ENCODE measurements at places on chromosomes 5 and 9. TPM values are rescaled to one million over a fixed set of nuclear protein-coding genes. Genes with fewer than 3 reads are reported as not detected.

GRCh38 chr5:149474198-149474597, 77.0 kb downstream of the CSNK1A1 start:
- H3K4me3 ChIP-seq: no peak overlapping the region
- no peaks in the 10 kb centered on the region for H3K36me3 ChIP-seq
- no peak overlapping the region for H3K27ac ChIP-seq
- DNase-seq: no peak
- no peaks in the 10 kb centered on the region for H3K4me1 ChIP-seq
- H3K27me3 ChIP-seq: no peaks in the 10 kb centered on the region

GRCh38 chr5:131679911-131680310, 44.9 kb upstream of the RAPGEF6 start:
- H3K27me3 ChIP-seq: no peaks in the 10 kb centered on the region
- peaks cover 4% of the 10 kb centered on the region for H3K4me1 ChIP-seq
- H3K36me3 ChIP-seq: peaks cover 42% of the 10 kb centered on the region

DNA sequence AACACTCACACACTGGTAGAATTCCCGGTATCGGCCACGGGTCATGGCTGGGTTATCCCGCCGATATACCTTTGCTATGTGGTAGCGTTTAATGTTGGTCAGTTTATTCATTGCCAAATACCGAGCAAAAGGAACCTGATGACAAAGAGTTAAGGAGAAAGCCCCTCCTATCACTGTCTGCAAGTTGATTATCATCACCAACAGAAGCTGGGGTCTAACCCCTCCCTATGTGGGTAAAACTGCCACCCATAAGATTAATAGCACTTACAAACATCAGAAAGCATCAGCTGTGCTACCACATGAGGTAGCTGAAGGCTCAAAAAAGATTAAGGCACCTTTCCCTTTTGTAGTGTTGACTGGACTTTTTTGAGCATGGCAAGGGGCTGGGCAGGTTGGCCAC, 5.6 kb upstream of the DND1 start:
- H3K27ac ChIP-seq: no peak overlapping the region
- peaks cover 16% of the 10 kb centered on the region for H3K36me3 ChIP-seq
- no peak for DNase-seq
- no peaks in the 10 kb centered on the region for H3K27me3 ChIP-seq
- H3K4me1 ChIP-seq: peaks cover 16% of the 10 kb centered on the region

DNA sequence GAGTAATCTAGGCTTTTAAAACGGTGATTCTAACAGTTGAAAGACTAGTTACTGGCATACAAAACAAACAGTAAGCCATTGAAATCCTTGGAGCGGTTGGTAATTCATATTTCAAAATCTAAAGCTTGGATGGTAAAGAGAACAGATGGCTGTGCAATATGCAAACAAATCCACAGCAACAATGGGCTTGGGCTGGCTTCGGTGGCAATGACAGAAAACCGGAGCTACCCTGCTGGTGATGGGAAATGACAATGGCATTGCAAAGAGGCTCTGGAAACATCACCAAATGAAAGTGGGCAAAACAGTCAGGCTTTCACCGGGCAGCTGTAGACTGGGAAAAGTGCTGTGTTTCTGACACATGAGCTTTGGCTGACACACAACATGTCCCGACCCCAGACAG, 42.2 kb downstream of the MED27 start:
- DNase-seq: no peak
- peaks cover 2% of the 10 kb centered on the region for H3K36me3 ChIP-seq
- no peak overlapping the region for H3K27ac ChIP-seq
- H3K4me3 ChIP-seq: no peak overlapping the region
- no peaks in the 10 kb centered on the region for H3K27me3 ChIP-seq

DNA sequence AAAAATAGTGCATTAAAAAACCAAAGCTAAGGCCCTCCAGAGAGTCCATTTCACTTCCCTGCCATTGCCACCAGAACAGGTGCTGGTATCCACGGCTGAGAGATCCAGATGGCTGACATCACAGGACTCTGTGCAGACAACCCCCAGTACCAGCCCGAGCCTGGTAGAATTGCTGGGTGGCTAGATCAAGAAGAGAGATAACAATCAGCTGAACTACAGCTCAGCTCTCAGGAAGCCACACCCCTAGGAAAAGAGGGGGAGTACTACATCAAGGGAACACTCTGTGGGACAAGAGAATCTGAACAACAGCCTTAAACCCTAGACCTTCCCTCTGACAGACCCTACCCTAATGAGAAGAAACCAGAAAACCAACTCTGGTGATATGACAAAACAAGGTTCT, 73.8 kb upstream of the SLIT3 start:
- no peak for DNase-seq
- no peak overlapping the region for H3K4me3 ChIP-seq
- H3K4me1 ChIP-seq: no peaks in the 10 kb centered on the region
- H3K27me3 ChIP-seq: no peaks in the 10 kb centered on the region
- no peaks in the 10 kb centered on the region for H3K36me3 ChIP-seq

DNA sequence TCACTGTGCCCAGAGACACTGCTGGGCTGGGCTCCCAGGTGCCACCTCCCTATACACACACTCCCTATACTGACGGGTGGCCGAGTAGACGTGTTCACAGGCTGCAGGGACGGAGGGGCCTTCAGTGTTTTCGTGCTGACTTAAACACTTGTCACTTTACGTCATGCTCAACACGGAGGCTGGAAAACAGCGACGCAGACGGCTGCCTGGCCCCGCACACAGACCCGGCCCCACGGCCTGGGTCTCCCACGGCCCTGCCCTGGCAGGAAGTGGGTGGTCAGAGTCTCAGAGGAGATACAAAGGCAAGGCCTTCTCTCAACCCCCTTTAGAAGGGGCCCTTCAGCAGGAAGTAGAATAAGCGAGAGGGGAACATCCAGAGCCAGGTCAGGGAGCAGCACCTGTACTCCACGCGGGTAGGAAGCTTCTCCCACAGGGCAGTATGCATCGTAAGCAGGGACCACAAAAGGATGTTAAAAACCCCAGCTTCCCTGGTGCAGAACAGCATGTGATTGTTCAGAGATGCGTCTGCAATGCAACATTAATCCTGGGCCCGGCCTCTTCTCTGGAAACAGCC, 11.9 kb upstream of the TBC1D9B start:
- peaks cover 11% of the 10 kb centered on the region for H3K27me3 ChIP-seq
- H3K27ac ChIP-seq: no peak overlapping the region
- no peaks in the 10 kb centered on the region for H3K36me3 ChIP-seq
- peaks cover 16% of the 10 kb centered on the region for H3K4me1 ChIP-seq

GRCh38 chr9:131308906-131309529, 19.5 kb downstream of the PLPP7 start:
- no peak for DNase-seq
- no peaks in the 10 kb centered on the region for H3K36me3 ChIP-seq
- no peak overlapping the region for H3K4me3 ChIP-seq
- H3K4me1 ChIP-seq: peaks cover 11% of the 10 kb centered on the region
- H3K27me3 ChIP-seq: peaks cover 4% of the 10 kb centered on the region

GRCh38 chr5:150301170-150301505, 1.6 kb downstream of the ARSI start:
- H3K4me3 ChIP-seq: no peak overlapping the region
- H3K27me3 ChIP-seq: peaks cover 46% of the 10 kb centered on the region
- H3K27ac ChIP-seq: no peak overlapping the region

GRCh38 chr9:33293782-33294181, 3.5 kb downstream of the NFX1 start:
- no peaks in the 10 kb centered on the region for H3K27me3 ChIP-seq
- H3K27ac ChIP-seq: no peak overlapping the region

DNA sequence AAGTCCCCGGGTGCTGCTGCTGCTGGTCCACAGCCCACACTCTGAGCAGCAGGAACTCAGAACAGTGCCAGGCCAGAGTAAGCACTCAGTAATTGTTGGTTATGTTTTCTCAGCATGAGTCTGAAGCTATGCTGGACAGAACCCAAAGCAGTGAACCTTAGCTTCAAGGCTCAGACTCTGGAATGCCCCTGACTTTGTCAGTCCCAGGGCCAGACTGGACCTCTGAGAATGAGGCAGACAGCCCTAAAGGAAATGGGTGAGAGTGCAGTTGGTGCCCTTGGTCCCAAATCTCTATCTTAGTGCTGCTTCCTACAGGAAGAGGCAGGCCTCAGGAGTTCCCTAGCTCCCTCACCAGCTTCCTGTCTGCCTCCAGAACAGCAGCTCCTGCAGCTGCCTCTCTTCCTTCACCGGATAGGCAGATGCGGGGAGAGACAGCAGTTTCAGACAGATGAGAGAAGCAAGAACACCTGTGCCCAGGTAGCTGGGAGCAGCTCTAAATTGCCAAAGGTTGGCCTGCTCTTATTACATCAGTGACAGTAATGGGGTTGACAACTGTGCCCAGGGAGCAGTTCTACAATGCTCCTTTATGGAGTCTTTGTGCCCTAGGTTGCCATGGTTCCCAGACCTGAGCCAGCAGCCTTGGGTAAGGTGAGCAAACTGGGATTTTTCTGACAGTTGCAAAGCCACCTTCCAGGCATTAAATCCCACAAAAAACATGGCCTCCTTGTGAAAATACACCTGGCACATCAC, 82.2 kb upstream of the CXCL14 start:
- H3K36me3 ChIP-seq: no peaks in the 10 kb centered on the region
- DNase-seq: no peak
- H3K4me3 ChIP-seq: no peak overlapping the region
- no peaks in the 10 kb centered on the region for H3K27me3 ChIP-seq
- no peak overlapping the region for H3K27ac ChIP-seq

DNA sequence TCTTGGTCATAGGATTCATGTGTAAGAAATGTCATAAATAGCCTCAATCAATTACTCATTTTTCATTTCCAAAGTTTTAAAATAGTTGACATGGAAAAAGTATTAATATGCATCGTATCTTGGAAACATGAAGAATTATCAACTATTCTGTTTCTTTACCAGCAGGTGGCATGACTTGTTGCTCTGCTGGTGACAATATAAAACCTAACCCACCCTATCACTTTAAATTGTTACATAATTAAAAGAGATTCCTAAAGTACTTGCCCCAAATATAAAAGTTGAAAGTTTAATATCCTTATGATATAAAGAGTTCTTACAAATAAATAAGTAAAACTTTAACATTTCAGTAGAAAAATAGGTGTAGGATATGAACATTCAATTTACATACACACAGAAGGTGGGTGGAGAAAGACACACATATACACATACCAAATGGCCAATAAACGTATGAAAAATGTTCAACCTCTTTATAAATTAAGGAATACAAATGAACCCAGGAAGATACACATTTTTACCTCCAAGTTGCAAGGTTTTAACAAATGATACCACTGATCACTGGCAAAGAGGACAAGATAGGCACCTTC, 30.6 kb downstream of the MAP1B start:
- no peak overlapping the region for H3K27ac ChIP-seq
- peaks cover 41% of the 10 kb centered on the region for H3K27me3 ChIP-seq
- no peak overlapping the region for H3K4me3 ChIP-seq

DNA sequence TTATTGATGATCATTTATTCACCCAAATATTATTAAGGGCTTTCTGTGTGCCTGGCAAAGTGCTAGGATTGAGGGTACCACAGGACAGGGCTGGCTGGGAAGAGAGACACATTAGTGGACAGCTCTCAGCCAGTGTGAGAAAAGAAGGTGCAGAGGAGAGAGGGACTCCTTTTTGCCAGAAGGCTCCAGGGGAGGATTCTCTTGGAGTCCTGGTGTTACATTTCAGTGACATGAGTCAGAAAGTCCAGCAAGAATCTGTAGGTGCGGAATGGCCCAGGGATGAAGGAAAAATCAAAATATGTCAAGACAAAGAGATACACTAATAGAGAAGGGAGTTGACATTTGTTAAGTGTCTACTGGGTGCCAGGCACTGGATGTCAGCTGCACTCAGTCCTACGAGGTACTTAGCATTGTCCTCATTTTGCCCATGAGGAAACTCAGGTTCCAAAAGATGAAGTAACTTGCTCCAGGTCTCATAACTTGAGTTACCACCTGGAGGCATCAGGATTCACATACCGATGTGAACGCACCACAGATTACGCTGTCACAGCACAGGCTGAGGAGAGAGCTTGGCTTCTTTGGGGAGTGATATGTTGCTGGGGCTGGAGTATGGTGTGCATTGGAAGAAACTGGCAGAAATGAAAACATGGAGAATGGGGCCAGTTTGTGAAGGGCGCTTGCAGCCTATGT, 60.5 kb downstream of the RASGRF2 start:
- DNase-seq: no peak
- H3K27me3 ChIP-seq: no peaks in the 10 kb centered on the region
- H3K27ac ChIP-seq: peak overlapping the region; percentile 21
- H3K36me3 ChIP-seq: peaks cover 4% of the 10 kb centered on the region

DNA sequence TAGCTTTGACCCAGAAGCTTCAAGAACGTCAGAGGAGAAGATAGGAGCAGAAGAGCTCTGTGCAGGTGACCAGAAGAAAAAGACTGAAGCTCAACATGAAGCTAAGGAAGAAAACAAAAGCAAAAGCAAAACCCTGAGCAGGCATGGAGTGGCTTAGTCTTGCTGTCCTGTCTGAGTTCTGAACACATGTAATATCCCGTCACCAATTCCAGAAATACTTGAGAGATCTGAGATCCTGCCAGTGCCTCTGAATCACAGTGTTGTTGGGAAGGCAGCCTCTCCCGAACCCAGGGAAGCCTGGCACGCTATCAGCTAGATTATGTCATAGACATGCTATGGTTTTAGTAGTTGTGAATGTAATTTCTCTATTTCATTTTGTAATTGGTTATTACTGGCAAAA, 235.7 kb downstream of the ICE1 start:
- DNase-seq: no peak
- no peak overlapping the region for H3K27ac ChIP-seq
- H3K36me3 ChIP-seq: no peaks in the 10 kb centered on the region
- H3K27me3 ChIP-seq: peaks cover 7% of the 10 kb centered on the region

DNA sequence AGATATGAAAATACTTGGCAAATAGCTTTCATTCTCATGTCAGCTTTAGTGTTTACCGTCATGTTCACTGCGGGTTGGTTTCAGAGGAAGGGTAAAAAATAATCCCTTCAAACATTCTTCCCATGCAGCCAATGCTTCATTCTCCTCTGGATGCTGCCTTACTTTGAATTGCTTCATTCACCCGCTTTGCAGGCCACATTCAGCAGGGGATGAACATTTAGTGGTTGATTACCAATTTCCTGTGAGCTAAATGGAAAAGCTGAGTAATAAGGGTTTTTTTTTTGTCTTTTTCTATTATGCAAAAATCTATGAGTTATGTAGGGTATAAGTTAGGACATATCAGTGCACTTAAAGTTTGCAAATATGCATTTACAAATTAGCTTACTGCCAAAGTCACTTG, 96.3 kb upstream of the MEF2C start:
- H3K27me3 ChIP-seq: no peaks in the 10 kb centered on the region
- peaks cover 2% of the 10 kb centered on the region for H3K4me1 ChIP-seq
- H3K36me3 ChIP-seq: no peaks in the 10 kb centered on the region
- no peak for DNase-seq
- no peak overlapping the region for H3K4me3 ChIP-seq

DNA sequence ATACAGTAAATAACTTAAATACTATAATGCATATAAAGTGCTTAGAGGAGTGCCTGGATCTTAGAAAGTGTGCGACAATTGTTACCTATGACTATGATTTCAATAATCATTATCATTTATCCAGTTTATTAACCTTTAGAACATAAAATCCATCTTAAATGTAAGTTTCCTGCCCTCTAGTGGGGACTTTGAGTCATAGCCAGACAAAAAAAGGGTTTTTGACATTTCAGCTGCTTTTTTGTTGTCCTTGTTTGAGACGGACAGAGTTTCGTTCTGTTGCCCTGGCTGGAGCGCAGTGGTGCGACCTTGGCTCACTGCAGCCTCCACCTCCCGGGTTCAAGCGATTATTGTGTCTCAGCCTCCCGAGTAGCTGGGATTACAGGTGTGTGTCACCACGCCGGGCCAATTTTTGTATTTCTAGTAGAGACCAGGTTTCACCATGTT, 9.7 kb upstream of the C9orf152 start:
- H3K4me3 ChIP-seq: no peak overlapping the region
- no peak overlapping the region for H3K27ac ChIP-seq
- no peak for DNase-seq
- H3K4me1 ChIP-seq: peaks cover 7% of the 10 kb centered on the region
- H3K36me3 ChIP-seq: no peaks in the 10 kb centered on the region

RALGPS1 gene
- 5.1 TPM for total RNA-seq

ABCA2 gene
- total RNA-seq: 74.5 TPM

FBXO4 gene
- total RNA-seq: 15.3 TPM

TEX48 gene
- not detected for total RNA-seq

PRR16 gene
- total RNA-seq: not detected
